Activated B cell treated with CpG ODN at 0.5 μM for 24 hours (primary cell): ENCODE measurements at places on chromosomes 5 and 9. TPM values are rescaled to one million over a fixed set of nuclear protein-coding genes. Genes with fewer than 3 reads are reported as not detected.

ARHGEF37 gene
- total RNA-seq, result 0.88 and 1.1 TPM in 2 replicates

DNA sequence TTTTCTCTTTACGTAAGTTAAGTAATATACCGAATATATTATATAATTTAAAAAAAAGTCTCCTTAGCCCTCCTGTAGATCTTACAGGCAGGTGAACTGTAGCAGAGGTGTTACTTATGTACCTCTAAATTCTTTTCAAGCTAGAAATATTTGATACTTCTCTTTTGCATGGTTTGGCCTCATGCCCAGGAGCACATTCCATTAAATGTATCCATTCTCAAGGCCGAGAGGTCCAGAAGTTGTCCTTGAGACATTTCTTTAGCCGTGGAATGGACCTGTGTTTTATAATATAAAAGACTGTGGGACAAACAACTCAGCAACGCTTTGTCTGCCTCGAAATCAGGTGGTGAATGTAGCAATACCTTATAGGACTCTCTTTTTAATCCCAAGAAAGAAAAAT is 184.5 kb downstream of the TRIO start:
- H3K27me3 ChIP-seq, result no peaks in the 10 kb centered on the region
- H3K36me3 ChIP-seq, result peaks cover 59% of the 10 kb centered on the region

- H3K36me3 ChIP-seq, result no peaks in the 10 kb centered on the region
- H3K27ac ChIP-seq, result no peak overlapping the region
- H3K4me3 ChIP-seq, result no peak overlapping the region
- no peaks in the 10 kb centered on the region for H3K4me1 ChIP-seq
- H3K27me3 ChIP-seq, result no peaks in the 10 kb centered on the region
- DNase-seq, result no peak
These were observed 439.1 kb downstream of the NR2F1-AS1 start for GRCh38 chr5:93141969-93142368.

DNA sequence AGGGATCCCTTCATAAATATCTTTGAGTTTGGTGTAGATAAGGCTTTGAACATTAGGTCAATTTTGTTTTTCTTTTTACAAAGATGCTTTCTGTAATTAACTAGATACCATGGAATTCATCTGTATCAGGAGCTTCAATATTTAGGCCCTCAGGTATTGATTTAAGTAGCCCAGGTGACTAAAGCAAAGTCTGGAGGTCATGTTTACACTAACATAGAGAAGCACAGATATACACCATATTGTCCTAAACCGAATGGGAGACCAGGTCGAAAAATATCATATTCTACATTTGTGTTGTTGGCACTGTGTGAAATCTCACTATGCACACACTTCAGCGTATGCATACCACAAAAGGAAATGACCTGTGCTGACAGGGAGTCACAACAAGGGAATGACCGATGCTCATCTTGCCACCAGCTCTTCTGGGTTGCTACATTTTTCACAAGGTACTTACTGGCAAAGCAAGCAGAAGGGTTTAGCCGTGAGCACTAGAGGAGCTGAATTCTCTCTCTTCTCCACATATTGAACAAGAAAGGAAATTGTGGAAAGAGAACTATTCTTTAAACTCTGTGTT is 98.5 kb upstream of the IL7R start:
- H3K27me3 ChIP-seq, result no peaks in the 10 kb centered on the region
- no peaks in the 10 kb centered on the region for H3K4me1 ChIP-seq
- DNase-seq, result no peak
- no peaks in the 10 kb centered on the region for H3K36me3 ChIP-seq
- no peak overlapping the region for H3K27ac ChIP-seq

LECT2 gene
- total RNA-seq, result not detected in 2 replicates
